ENCODE measurements at places on chromosomes 7 and 10. TPM values are rescaled to one million over a fixed set of nuclear protein-coding genes. Genes with fewer than 3 reads are reported as not detected.

Gene CDH23
- total RNA-seq, result 79.3 TPM

Gene MARVELD1
- 40.8 TPM for total RNA-seq

Gene IGF2BP3
- total RNA-seq, result 0.78 TPM

Gene OR13A1
- total RNA-seq, result 1.4 TPM

Gene KCNH2
- 17.7 TPM for total RNA-seq

Gene RHOBTB1
- 10.9 TPM for total RNA-seq

Gene RADIL
- 4.7 TPM for total RNA-seq

Gene TSPAN15
- total RNA-seq, result 156 TPM

Gene FKBP6
- total RNA-seq, result not detected

Gene ARPC1A
- total RNA-seq, result 127 TPM

Gene STAMBPL1
- 13.2 TPM for total RNA-seq

Gene SPDYE17
- not detected for total RNA-seq

Gene BLNK
- 56.4 TPM for total RNA-seq

Gene OR9A2
- not detected for total RNA-seq

Gene PNLIPRP1
- not detected for total RNA-seq

Gene FBXW4
- 94.5 TPM for total RNA-seq

Gene FGFBP3
- 2.9 TPM for total RNA-seq

Gene GIMAP1
- total RNA-seq, result 3.5 TPM

Gene ZNF789
- total RNA-seq, result 20.6 TPM
